SJSA1 (cell line): ENCODE measurements at places on chromosomes 5 and 9. TPM values are rescaled to one million over a fixed set of nuclear protein-coding genes. Genes with fewer than 3 reads are reported as not detected.

DNA sequence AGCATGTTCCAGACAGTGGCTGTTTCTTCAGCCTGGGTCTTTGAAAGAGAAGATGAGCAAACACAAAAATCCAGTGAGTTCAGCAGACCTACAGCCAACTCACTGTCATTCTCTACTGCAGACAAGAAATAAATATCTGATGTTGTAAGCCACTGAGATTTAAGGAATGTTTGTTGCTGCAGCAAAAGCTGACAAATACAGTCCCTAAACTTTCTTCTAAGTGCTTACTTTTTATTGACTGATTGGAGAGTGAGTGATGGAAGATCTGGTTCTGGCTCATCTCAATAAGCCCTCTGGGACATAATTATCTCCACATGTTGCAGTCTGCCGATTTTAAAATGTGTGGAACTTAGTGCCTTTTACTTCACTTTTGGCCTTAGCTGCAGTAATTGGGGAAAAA, 69.9 kb upstream of the LMNB1 start:
- DNase-seq: no peak

MELK gene
- 24.7 and 43.9 TPM in 2 replicates for total RNA-seq

ST8SIA4 gene
- not detected in 2 replicates for total RNA-seq

DNA sequence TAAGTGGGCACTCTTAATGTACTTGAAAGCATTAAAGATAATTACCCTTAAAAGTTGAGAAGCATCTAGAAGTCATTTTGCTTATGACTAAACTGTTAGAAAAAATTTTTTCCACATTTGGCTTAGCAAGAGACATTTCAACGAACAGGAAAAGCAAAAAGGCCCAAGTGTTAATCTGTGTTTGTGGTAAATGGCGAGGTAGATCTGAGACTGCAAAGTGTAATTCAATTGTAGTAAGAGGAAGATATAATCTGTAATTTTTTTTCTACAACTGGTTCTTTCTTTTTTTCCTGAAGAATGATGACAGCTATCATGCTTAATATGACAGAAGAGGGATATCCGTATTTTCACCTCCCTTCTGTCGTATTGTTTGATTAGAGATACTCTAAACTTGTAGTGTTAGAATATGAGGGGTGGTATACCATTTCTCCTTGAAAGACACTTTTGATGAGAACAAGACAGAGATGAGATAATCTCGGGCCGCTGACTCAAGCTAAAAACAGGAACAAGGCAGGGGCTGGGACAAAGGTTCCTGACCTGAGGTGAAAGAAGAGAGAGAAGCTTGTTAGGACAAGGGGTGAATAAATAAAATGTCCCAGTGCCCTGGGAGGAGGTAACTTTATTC, 459.3 kb upstream of the ZNF608 start:
- no peak for DNase-seq

HTR4 gene
- not detected in 2 replicates for total RNA-seq

- no peak for DNase-seq
Measured at GRCh38 chr9:108100571-108100970, 611.0 kb upstream of the KLF4 start.

FBP1 gene
- not detected in 2 replicates for total RNA-seq

SHISAL2B gene
- not detected in 2 replicates for total RNA-seq

ZNF367 gene
- total RNA-seq: 45.4 and 55.5 TPM in 2 replicates

DNA sequence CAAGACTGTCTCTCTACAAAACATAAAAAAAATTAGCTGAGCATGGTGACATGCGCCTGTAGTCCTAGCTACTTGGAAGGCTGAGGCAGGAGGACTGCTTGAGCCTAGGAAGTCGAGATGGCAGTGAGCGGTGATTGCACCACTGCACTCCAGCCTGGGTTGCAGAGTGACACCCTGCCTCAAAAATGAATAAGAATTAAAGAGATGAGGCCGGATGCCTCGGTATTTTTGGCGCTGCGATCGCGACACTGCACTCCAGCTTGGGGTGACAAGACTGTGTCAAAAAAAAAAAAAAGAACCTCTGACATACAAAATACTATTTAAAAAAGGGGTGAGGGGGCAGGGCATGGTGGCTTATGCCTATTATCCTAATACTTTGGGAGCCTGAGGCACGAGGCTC, 7.3 kb downstream of the GPBP1 start:
- DNase-seq: no peak
